ENCODE measurements at places on chromosomes 1 and 21. TPM values are rescaled to one million over a fixed set of nuclear protein-coding genes. Genes with fewer than 3 reads are reported as not detected.

Gene CFAP74
- polyA plus RNA-seq: 0.96 TPM

GRCh38 chr1:232667094-232667777, 37.3 kb upstream of the SIPA1L2 start:
- no peak for DNase-seq

DNA sequence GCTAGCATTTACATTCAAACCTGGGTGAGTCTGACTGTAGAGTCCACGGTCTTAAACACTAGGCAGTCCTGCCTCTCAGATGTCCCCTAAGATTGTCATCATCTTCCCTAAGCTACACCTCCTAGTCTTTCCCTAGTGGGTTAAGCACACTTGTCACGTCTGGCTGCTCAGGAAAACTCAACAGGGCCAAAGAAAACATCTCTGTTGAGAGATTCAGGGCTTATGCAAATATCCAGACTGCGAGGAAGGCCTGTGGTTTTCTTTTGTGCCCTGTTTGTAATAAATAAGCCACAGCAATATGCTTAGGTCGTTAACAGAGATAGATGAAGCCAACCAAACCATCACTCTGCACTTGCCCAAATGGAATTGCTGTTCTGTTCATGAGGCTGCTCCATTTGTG, 472.6 kb upstream of the DEPDC1 start:
- DNase-seq: no peak

DNA sequence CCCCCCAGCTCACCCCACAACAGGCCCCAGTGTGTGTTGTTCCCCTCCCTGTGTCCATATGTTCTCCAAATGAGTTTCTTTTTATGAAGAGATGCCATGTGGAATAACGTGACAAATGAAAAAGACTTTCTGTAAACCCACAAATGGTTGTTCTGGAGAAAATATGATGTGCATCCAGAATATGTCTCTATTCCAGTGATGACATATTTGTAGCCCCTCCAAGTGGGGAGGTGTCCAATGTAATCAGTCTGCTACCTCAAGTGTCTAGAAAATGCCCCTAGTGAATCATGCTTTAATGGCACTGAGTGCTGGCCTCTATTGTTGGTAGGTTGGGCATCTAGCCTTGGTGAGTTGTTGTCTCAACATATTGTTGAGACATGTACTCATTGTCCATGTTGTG, 179.6 kb downstream of the KCNK2 start:
- no peak for DNase-seq

- no peak for DNase-seq
These were observed 91.0 kb upstream of the KCNA3 start for GRCh38 chr1:110765640-110766335.

Gene IVL
- polyA plus RNA-seq: 0.09 TPM

- no peak for DNase-seq
These were observed 29.6 kb downstream of the DISP1 start for GRCh38 chr1:222844411-222844779.

- DNase-seq: no peak
These were observed 41.7 kb upstream of the RAB4A start for GRCh38 chr1:229229137-229229720.

DNA sequence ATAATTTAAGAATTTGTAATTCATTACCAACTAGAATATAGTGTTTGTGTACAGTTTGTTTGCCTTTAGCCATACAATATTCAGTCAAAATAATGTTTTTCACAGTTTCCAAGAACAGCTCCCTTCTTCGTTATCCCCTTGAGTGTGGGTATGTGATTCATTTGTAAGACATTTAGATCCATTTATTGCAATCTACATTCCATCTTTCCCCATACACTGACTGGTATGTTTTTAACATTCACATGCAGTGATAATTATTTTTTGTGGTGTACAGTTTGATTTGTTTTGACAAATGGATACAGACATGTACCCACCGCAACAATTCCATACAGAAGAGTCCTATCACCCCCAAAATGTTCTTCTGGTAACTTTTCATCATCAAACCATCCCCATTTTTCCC, 589.1 kb upstream of the ADAMTS5 start:
- DNase-seq: no peak
